Activated CD8-positive, alpha-beta T cell treated with anti-CD3 and anti-CD28 coated beads, Interleukin-2, amount 10 ng/mL, durations not matched to agents 7 days and 5 days (primary cell): ENCODE measurements at places on chromosomes 6 and 20. TPM values are rescaled to one million over a fixed set of nuclear protein-coding genes. Genes with fewer than 3 reads are reported as not detected.

GRCh38 chr6:43977404-43978111, 149.7 kb downstream of the MRPL14 start:
- H3K27ac ChIP-seq: no peak overlapping the region
- DNase-seq: no peak
- no peak overlapping the region for H3K4me3 ChIP-seq
- H3K36me3 ChIP-seq: no peaks in the 10 kb centered on the region

DNA sequence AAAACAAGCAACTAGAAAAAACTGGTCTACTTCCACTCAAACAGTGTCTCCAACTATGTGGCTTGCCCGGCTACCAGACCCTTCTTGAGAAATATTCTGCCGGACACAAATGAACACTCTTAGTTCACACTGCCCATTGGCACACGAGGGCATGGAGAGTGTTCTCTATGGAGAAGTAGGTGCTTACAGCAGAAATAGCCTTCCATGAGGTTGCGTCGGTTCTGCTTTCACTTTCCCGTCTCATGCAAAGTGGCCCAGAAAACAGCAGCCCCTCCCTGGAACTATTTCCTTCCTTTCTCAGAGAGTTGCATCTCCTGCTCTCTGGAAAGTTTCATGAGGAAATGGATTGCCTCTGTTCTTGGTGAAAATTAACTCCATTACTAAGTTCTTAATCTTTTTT, 9.5 kb upstream of the HLA-DOA start:
- DNase-seq: peak; percentile 70
- H3K27me3 ChIP-seq: no peaks in the 10 kb centered on the region
- peaks cover 33% of the 10 kb centered on the region for H3K4me1 ChIP-seq
- H3K36me3 ChIP-seq: no peaks in the 10 kb centered on the region
- H3K4me3 ChIP-seq: peak overlapping the region; percentile 72
- H3K27ac ChIP-seq: peak overlapping the region; percentile 81

- H3K27ac ChIP-seq: no peak overlapping the region
- peak; percentile 33 for DNase-seq
- no peak overlapping the region for H3K4me3 ChIP-seq
- H3K27me3 ChIP-seq: peaks cover 12% of the 10 kb centered on the region
- no peaks in the 10 kb centered on the region for H3K36me3 ChIP-seq
Measured at GRCh38 chr6:113994934-113995342, 24.0 kb upstream of the HDAC2 start.

DNA sequence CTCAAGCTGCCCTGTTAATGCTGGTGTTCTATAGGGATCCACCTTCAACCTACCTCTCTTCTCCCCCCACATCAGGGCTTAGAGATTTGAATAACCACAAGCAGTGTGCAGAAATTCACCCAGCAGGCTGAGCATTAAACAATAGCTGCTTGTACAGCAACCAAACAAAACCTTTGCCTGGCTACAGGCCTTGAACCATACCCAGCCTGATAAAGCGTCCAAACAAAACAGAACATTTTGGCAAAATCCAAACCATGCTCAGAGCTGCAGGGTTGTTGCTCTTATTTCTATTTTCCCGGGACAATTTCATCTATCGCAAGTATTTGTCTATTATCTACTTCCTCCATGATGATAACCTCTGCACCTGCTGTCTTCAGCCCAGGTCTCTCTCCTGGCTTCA, 142.3 kb downstream of the UNC5CL start:
- no peak for DNase-seq
- no peak overlapping the region for H3K4me3 ChIP-seq
- no peak overlapping the region for H3K27ac ChIP-seq
- no peaks in the 10 kb centered on the region for H3K36me3 ChIP-seq
- no peaks in the 10 kb centered on the region for H3K4me1 ChIP-seq

GRCh38 chr6:169024047-169024660, 229.5 kb downstream of the THBS2 start:
- H3K36me3 ChIP-seq: no peaks in the 10 kb centered on the region
- no peak overlapping the region for H3K4me3 ChIP-seq
- H3K4me1 ChIP-seq: no peaks in the 10 kb centered on the region
- H3K27ac ChIP-seq: no peak overlapping the region
- DNase-seq: no peak

- H3K27ac ChIP-seq: no peak overlapping the region
- DNase-seq: no peak
- H3K4me1 ChIP-seq: no peaks in the 10 kb centered on the region
- H3K36me3 ChIP-seq: no peaks in the 10 kb centered on the region
Measured at GRCh38 chr20:5703681-5704101, 46.5 kb upstream of the SHLD1 start.

DNA sequence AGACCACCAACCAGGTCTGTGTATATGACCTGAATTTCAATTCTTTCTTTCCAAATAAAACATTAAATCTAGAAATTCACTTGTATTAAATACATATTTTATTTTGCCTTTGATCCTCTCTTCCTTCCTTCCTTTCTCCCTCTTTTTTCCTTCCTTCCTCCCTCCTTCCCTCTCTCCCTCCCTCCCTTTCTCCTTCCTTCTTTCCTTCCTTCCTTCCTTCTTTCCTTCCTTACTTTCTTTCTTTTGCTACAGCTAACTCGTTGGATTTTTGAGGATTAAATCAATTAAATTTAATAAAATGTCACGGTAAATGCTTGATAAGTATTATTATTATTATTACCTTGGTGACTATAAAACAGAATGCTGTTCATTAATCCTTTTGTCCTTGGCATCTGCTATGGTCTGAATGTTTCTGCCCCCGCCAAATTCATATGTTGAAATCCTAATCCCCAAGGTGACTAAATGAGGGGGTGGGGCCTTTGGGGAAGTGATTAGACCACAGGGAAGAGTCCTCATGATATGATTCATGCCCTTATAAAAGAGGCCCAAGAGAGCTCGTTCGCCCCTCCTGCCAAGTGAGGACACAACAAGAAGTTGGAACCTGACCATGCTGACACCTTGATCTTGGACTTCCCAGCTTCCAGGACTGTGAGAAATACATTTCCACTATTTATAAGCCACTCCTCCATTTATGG, 67.6 kb upstream of the BTBD3 start:
- H3K4me1 ChIP-seq: no peaks in the 10 kb centered on the region
- H3K27me3 ChIP-seq: no peaks in the 10 kb centered on the region
- H3K27ac ChIP-seq: no peak overlapping the region
- H3K36me3 ChIP-seq: no peaks in the 10 kb centered on the region

DNA sequence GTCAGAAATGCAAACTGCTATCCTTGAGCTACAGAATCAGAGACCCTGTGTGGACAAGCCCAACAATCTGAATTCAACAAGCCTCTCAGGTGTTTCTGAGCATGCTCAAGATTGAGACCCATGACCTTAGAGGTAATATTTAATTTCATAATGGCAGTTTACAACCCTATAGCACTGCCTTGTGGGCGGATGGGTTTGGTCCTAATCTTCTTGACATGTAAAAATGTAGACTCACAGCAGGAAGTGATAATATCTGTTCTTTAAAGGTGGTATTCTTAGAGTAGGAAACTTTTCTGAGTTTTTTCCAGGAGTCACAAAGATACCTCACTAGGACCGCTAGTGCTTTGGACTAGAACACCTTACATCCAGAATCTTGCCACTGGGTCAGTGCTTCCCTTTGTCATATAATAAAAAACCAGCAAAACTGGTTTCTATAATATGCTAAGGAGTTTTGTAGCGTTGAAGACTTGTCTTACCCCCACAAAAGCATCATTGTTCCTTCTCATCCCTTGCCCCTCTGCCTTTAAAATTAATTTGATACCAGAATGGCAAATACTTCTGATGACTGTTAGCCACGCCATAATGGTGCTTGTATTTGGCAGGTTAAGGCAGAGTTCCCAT, 52.6 kb downstream of the E2F3 start:
- H3K27ac ChIP-seq: no peak overlapping the region
- no peaks in the 10 kb centered on the region for H3K27me3 ChIP-seq
- peaks cover 13% of the 10 kb centered on the region for H3K4me1 ChIP-seq
- no peak overlapping the region for H3K4me3 ChIP-seq
- no peak for DNase-seq

DNA sequence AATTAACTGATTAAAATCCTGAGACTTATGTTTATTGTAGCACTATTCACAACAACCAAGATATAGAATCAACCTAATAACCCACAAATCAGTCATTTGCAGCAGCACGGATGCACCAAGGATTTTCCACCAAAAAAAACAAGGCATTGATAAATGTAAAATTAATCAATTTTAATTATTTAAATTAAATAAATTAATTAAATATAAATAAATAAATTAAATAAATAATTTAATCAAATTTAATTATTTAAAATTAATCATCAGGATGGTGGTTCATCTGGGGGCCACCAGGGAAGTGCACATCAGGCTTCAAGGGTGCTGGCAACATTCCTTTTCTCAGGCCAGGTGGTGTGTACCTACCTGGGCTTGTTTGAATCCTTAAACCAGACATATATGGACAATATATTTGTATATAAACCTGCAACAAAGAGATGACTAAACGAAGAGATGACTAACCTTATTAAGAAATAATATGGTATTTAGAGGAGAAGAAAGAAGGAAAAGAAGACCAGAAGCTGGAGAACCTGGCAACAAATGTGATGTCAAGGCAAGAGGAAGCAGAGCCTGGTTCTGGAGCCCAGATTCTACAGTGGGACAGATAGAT, 89.2 kb downstream of the CD164 start:
- H3K4me1 ChIP-seq: no peaks in the 10 kb centered on the region
- H3K27me3 ChIP-seq: peaks cover 20% of the 10 kb centered on the region
- no peak overlapping the region for H3K4me3 ChIP-seq

DNA sequence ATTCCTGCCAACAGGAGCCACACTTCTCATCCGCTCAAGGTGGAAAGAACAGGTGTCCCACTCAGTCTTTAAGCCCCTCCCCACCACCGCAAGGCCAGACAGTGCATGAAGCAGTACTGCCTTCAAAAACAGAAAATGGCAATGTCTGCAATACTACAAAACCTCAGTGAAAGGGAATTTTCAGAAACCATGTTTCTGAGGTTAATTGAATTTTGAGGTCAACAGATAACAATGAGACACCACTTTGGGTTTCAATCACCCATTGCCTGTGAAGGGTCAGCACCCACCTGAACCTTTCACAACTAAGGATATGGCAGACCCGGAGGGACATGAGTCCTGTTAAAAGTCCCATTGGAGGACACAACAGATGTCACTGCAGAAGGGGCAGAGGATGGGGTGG, 13.0 kb downstream of the ZC3H12D start:
- H3K27ac ChIP-seq: no peak overlapping the region
- peaks cover 2% of the 10 kb centered on the region for H3K36me3 ChIP-seq
- H3K4me3 ChIP-seq: no peak overlapping the region
- H3K4me1 ChIP-seq: peaks cover 41% of the 10 kb centered on the region
- DNase-seq: no peak

GRCh38 chr6:132272776-132273175, 128.5 kb downstream of the MOXD1 start:
- H3K27ac ChIP-seq: no peak overlapping the region
- DNase-seq: no peak
- no peaks in the 10 kb centered on the region for H3K36me3 ChIP-seq
- no peaks in the 10 kb centered on the region for H3K4me1 ChIP-seq

GRCh38 chr20:2342243-2342642, 38.5 kb upstream of the TGM6 start:
- no peak overlapping the region for H3K27ac ChIP-seq
- H3K4me1 ChIP-seq: no peaks in the 10 kb centered on the region
- no peak overlapping the region for H3K4me3 ChIP-seq

Gene GTF3C6
- total RNA-seq: 99.8 TPM

Gene PIGU
- total RNA-seq: 19.1 TPM

Gene KIF13A
- total RNA-seq: not detected

Gene SNAP91
- not detected for total RNA-seq

Gene DEFB128
- not detected for total RNA-seq

Gene CFB
- not detected for total RNA-seq

Gene CD93
- total RNA-seq: 0.73 TPM
